NCI-H446 (cell line): ENCODE measurements at places on chromosomes 5 and 9.

DNA sequence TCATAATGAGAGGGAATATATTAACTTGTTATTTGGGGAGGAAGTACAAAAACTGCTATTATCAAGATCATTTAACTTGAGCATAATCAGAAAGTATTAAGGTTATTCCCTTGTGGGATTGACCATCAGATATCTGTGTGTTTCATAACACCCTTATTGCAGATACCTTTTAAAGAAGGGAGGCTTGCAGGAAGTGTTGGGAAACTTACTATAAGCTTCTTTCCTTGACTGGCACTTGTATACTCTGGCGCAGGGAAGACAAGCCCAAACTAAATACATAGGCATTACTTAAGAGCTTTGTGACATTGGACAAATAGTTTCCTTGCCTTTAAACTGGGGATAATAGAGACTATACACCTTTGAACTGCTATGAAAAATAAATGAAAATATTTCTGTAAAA, 50.9 kb downstream of the PIK3R1 start:
- DNase-seq = no peak

- no peak for DNase-seq
Observed at GRCh38 chr5:10332301-10332700, 21.2 kb upstream of the MARCHF6 start.

DNA sequence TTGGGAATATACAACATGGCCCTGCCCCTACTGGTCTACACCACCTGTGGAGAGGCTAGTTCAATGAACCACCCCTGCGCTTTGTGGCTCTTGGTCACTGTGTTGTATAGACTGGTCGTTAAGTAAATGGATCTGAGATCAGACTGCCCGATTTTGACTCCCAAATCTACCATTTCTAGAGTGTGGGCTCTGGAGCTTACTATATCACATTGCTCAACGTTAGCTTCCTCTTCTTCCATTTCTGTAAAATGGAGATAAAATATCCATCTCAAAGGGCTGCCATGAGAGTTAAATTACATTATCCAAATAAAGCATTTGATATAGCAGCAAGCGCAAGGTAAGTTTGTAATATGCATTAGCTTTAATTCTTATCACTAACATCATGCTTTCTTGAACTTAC, 52.7 kb upstream of the IFNK start:
- no peak for DNase-seq

DNA sequence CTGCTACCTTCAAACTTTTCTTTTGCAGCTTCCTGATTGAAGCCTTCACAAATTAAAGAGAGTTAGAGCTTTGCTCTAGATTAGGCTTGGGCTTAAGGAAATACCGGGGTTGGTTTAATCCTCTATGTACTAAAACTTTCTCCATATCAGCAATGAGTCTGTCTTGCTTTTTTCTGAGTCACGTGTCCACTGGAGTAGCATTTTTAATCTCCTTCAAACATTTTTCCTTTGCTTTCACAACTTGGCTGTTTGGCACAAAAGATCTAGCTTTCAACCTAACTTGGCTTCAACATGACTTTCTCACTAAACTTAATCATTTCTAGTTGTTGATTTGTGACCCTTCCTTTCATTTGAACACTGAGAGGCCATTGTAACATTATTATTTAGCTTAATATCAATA, 261.6 kb downstream of the PLK2 start:
- DNase-seq = no peak

DNA sequence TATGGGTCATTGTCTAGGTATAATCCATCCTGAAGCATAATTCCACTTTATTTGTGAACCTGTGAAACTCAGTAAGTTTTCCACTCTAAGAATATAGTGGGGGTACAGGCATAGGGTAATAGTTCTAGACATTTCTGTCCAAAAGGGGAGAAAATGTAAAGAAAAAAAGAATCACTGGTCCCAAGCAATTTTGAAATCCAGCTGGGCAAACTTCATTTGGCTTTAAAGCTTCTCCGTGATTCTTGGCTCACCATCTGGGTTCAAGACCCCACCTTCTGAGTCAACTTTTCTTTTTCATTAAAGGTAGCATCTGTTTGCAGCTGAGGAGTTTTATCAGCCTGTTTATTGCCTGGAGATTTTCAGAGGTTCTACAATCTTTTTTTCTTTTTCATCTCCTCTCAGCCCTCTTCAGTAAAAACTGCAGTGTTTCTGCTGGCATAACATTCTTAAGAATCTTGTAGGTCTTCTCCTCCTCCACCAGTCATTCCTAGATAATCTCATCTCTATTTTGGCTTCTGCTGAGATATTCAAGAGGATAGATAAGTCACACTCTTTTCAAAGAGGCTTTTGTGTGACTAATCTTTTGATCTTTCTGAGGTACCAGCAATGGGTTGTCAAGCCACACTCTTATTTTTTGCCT, 126.1 kb upstream of the PITX1 start:
- no peak for DNase-seq

DNA sequence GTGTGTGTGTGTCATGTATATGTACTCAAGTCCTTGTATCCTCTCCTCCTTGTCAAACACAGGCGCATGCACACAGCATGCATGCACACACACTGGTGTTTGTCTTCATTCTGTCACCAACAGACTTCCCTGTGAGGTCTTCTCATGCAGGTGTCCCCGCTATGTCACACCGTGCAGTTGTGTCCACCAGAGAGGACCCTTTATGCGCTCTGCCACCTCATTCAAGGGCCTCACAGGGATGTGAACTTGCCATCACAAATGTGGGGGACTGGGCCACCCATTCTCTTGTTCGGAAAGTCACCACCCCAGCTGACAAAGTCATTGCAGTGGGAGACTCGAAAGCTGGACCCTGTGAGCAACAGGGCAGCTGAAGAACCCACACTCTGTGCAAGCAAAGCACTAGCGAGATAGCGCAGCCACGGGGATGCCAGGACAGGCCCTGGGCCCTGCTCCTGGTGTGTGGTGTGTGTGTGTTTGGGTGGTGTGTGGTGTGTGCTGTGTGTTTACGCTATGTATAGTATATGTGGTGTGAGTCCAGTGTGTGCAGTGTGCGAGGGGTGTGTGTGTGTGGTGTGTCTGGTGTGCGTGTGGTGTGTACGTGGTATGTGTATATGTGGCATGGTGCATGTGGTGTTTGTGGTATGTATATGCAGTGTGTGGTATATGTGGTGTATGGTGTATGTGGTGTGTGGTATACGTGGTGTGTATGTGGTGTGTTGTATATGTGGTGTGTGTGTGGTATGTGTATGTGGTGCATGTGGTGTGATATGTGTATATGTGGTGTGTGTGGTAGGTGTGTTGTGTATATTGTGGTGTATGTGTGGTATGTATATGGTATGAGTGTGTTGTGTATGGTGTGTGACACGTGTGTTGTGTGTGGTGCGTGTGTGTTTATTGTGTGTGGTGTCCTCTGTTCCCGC, 30.9 kb upstream of the NXNL2 start:
- no peak for DNase-seq

DNA sequence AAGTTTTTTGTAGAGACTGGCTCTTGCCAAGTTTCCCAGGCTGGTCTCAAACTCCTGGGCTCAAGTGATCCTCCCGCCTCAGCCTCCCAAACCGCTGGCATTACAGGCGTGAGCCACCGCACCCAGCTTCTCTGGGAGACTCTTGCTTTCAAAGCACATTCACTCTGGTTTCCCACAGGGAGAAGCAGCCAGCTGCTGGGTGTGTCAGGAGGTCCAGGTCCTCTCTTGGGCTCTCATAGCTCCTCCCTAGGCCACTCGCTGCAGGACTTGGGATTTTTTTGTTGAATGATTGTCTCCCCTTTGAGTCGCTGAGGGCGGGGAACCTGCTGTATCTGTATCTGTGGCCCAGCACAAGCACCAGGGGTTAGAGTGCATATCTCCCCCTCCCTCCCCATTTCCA, 68.4 kb upstream of the RAPGEF1 start:
- no peak for DNase-seq

GRCh38 chr5:122723606-122724352, 51.1 kb upstream of the SNX2 start:
- DNase-seq = no peak

GRCh38 chr9:406886-407654, 192.4 kb downstream of the DOCK8 start:
- no peak for DNase-seq

DNA sequence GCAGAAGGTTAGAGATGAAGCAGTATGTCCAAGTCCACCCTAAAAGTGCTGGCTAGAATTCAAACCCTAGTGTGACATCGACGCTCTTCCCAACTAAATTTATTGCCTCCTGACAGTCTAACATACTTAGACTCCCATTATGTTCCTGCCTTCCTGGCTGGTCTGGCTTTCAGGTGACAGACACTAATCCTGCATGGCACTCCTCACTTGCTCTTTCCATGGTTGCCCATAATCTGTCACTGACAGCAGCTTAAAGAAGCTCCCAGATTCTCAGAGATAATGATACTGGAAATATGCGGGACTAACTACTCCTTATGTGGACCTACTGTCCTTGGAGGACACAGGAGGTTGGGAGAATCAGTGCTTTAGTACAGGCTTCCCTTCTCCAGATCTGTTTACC, 41.7 kb upstream of the HTR1A start:
- DNase-seq = no peak

DNA sequence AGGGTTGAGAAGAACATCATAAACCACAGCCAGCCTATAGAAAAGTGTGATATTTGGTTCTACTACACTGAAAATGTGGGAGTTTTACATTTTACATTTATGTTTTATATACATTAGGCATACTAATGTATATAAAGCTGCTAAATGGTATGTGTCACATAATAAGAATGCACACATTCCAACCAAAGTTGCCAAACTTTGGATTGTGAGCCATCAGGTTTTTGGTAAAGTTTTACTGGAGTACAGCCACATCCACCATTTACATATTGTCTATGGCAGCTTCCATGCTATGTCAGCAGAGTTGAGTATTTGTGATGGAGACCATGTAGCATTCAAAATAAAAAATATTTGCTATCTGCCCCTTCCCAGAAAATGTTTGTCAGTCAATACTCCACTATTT, 23.1 kb upstream of the TARS1 start:
- no peak for DNase-seq

DNA sequence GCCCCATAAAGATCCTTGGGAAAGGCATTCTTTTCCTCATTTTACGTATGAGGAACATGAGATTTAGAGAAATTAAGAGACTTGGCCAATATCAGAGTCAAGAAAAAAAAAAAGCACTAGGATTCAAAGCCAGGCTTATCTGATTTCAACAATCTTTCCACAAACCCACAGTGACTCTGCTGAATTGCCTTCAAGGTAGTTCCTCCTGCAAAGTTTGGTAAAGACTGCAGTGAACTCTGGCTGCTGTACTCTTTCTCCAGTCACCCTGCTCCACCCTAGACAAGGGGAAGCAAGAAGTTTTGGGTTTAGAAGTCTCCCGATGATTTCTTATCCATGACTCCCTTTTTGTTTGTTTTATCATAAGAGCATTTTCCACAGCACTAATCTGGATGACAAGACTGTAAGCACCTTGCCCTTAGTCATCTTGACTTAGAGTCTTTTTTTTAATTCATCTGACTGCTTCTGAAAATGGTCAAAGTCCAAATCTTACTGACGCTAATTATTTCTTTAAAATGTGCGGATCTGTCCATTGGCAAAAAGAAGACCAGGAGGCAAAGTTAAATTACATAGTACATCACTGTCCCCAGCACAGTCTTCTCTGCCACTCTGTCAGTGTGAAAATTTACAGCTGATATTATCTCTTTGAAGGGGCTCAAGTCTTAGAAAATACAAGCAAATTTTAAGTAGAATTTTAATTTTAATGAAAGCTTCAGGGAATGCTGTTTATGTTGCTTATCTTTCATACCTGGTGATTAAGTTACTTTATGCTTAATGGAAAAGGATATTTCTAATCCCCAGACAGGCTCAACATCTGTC, 180.1 kb downstream of the TTLL11 start:
- no peak for DNase-seq

- DNase-seq = no peak
Observed at GRCh38 chr5:38379350-38379937, 121.1 kb downstream of the EGFLAM start.

- DNase-seq = no peak
Observed at GRCh38 chr9:4827224-4827623, 34.5 kb downstream of the RCL1 start.

- DNase-seq = no peak
Observed at GRCh38 chr5:77200663-77201062, 9.8 kb upstream of the PDE8B start.

DNA sequence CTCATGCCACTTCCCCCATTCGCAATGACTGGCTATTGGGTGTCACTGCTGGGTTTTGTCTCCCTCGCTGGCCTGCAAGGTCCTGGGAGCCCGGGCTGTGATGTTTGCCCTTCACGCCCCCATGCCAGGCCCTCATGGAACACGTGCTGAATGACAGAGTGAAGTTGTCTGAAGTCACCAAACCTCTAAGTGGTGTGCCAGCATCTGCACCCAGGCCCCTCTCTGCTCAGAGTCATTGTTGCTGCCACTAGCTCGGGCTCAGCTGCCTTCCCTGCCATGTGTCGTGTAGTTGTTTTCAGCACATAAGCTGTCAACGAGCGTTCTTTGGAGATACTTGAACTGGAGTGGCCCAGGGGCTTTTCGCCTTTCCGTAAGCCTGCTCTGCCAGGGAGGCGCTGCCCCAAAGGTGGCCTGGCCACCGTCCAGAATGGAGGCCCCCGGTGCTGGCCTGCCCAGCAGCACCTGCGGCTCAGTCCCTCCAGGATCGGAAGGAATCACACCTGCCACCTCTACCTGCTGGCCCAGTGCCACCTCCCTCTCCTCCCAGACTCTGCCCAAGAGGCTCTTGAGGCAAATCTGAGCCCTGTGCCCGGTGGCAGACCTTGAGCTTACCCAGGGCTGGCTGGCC, 250.1 kb downstream of the PBX3 start:
- no peak for DNase-seq

GRCh38 chr5:3329427-3329826, 266.2 kb upstream of the IRX1 start:
- DNase-seq = no peak

DNA sequence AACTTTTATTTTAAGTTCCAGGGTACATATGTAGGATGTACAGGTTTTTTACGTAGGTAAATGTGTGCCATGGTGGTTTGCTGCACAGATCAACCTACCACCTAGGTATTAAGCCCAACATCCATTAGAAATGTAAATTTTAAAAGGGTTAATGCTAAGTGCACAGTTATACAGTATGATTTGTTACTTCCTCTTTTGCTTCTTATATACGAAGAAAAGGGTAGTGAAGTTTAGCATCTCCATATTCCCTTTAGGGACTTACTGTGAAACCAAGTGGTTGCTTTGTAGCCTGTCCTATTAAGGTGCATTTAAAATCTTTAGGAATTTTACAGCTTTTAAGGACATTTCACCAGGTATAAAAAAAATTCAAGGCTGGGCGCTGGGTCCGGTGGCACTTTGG, 46.4 kb downstream of the RBM27 start:
- no peak for DNase-seq

GRCh38 chr5:36240779-36241630, 720 bp downstream of the NADK2 start:
- peak; percentile 59 for DNase-seq

DNA sequence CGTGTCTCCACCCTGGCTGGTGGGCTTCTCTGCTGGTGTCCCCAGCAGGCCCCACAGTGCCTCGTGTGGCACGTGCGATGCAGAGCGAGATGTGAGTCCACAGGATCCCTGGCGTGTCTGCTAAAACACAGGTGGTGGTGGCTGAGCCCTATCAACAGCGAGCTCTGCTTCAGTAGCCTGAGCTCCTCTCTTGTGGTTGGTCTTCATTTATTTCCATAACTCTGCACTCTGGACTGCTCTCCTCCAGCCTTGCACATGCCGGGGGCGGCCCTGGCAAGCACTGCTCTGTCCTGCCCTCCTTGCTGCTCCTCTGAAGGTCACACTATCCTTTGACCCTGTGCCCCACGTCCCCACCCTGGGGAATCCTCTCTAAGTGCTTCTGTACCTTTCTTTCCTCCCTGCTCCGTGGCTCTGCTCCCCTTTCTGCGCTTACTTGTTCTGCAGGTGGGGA, 59.2 kb downstream of the NSUN2 start:
- no peak for DNase-seq

GRCh38 chr5:143551820-143552251, 148.3 kb upstream of the NR3C1 start:
- no peak for DNase-seq
